ENCODE measurements at places on chromosomes 3 and 15. TPM values are rescaled to one million over a fixed set of nuclear protein-coding genes. Genes with fewer than 3 reads are reported as not detected.

PLA2G4E gene
- total RNA-seq: not detected

NAALADL2 gene
- 2.0 TPM for total RNA-seq

IREB2 gene
- 15.9 TPM for total RNA-seq

REC114 gene
- total RNA-seq: not detected

FBXO40 gene
- not detected for total RNA-seq

ZNF35 gene
- 10.6 TPM for total RNA-seq

BRPF1 gene
- 14.1 TPM for total RNA-seq

PLSCR4 gene
- total RNA-seq: 52.2 TPM

LMAN1L gene
- not detected for total RNA-seq

SPINK8 gene
- total RNA-seq: not detected

GOLGA8G gene
- total RNA-seq: not detected

SOX14 gene
- total RNA-seq: not detected

Measured in smooth muscle cell of the coronary artery (primary cell).